Body of pancreas (tissue), 4 donors: ENCODE measurements at places on chromosomes 5 and 9.
A peak's percentile ranks its signal among the peaks of the same experiment; 100 is the strongest.

DNA sequence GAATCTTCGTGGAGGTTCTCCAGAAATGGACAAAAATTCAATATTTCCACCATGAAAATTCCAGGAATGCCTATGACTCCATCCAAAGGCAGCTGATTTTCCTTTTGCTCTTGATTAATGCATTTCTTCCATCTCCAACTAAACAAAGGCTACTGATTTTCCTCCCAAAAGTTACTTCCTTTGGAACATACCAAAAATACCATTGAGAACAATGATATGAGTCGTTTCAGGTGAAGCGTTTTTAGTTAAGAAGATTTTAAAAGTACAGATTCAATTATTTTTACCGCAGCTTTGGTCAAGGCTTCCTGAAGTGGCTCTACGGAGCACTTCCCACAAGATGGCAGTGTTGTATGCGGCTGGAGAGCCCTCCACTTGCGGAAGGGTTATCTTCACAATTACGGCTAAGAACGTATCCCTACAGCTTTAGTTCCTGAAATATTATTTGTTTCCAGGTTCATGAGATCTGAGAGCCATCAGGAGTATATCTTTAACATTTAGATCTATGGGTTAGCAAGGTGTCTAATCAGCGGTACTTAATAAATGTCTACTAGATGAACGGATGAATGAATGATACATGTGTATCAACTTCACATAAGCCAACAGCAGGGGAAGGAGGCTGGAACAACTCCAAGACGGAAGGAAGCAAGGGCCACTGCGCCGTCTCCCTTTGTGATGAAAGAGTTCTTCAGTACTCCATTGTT is 35.9 kb upstream of the ARSB start:
- peak; percentile 68 for DNase-seq

DNA sequence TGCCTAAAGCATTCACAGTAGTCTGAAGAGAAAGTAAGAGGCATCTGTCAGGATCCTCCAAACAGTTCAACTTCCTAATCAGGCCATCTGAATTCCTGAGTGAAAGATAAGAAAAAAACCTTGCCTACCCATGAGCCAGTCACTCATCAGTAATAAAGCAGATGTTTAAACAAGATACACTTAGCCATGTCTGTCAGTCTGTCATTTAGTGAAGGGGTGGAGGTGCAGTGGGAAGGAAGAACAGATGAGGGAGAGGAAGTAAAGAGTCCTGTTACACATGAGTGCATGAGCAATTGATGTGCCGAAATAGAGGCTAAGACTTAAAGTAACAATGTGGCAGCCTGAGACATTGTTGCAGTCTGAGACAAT is 29.9 kb upstream of the DMRTA1 start:
- DNase-seq: no peak

GRCh38 chr5:10289353-10289752 is 18.3 kb downstream of the CMBL start:
- DNase-seq: peak; percentile 80

GRCh38 chr5:154044581-154044980 is 5.8 kb downstream of the MFAP3 start:
- no peak for DNase-seq

GRCh38 chr5:36242534-36243485 is 1.1 kb upstream of the NADK2 start:
- peak; percentile 67 for DNase-seq

DNA sequence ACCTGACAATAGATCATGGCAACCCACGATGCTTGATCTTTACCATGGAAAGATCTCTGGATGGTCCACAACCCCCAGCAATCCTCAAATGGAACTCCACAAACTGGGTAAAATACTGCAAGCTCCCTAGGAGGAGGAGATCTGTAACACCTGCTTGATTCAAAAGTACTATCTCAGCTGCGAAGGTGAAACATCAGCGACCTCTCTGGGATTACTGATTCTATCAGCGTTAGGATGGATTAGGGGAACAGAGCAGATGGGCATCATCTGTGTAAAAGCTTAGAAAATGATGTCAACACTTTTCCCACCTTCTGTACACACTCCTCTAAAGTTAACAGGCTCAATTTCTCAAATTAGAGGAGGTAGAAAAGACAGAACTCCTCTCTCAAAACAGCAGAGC is 31.5 kb upstream of the TRPC7 start:
- DNase-seq: no peak

DNA sequence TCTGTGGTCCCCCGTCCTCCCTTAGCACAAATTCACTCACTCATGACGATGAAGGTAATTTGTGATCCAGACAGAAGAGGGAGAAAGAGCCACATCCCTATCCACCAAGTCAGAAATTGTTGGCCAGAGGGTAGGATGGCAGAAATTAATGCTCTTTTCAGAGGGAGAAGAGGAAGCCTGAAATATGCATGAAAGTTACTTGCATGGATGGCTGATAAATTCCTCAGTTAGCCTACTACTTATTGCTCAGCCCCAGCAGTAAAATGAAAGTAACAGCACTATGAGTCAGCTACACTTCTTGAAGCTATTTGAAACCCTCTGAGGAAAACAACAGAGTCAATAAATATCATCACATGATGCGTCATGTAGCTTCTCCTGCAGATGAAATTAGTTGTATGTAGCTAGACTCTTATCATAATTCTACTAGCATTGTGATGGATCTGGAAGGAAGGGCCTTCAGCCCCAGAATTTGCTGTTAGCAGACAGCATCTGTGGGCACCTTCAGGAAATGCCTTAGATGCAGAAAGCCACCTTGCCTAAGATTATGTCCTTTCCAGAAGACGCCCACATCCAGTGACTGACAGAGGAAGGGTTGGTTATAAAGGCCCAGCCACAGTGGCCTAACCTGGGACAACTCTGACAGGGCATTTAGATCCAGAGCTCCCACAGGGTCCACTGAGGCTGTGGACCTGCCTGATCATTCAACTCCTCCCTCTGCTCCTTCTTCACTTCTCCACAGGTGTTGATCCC is 81.2 kb upstream of the CCDC112 start:
- DNase-seq: no peak
